ENCODE measurements at places on chromosomes 12 and 14.
A peak's percentile ranks its signal among the peaks of the same experiment; 100 is the strongest.

- no peak for DNase-seq
Measured at GRCh38 chr14:30518867-30519560, 39.9 kb upstream of the G2E3 start.

DNA sequence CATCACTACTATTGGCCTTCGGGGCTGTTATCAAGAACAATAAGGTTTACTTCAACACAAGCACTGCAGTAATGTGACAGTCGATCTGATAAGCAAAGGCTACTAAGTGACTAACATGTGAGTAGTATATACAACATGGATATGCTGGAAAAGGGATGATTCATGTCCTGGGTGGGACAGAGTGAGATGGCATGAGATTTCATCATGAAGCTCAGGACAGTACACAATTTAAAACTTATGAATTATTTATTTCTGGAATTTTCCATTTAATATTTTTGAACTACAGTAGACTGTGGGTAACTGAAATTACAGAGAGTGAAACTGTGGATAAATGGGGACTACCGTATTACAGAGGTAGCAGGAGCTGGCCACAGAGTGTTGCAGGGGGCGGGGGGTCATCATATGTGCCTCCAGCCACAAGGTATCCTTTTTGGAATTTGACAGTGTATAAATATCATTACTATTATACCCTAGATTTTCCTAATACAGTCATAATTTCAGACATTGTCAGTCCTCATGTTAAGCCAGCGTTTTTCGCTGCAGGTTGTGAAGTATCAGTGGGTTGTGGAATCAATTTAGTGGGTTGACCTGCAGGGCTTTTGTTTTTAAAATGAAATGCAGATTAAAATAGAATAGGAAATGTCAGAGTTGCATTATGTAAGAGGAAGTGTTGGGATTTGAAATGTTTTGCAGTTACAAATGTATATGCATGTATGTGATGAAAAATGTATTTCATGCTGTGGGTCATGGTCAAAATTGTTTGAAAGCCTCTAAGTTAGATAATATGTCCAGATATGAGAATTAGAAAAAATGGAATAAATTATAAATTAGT, 148.0 kb upstream of the NUDT4 start:
- no peak for DNase-seq

- peak; percentile 58 for DNase-seq
Measured at GRCh38 chr14:76761136-76761959, at the start of gene VASH1. VASH1 (plus strand) TSS chr14:76761468; CDS start chr14:76762822, 1,354 bp downstream.

DNA sequence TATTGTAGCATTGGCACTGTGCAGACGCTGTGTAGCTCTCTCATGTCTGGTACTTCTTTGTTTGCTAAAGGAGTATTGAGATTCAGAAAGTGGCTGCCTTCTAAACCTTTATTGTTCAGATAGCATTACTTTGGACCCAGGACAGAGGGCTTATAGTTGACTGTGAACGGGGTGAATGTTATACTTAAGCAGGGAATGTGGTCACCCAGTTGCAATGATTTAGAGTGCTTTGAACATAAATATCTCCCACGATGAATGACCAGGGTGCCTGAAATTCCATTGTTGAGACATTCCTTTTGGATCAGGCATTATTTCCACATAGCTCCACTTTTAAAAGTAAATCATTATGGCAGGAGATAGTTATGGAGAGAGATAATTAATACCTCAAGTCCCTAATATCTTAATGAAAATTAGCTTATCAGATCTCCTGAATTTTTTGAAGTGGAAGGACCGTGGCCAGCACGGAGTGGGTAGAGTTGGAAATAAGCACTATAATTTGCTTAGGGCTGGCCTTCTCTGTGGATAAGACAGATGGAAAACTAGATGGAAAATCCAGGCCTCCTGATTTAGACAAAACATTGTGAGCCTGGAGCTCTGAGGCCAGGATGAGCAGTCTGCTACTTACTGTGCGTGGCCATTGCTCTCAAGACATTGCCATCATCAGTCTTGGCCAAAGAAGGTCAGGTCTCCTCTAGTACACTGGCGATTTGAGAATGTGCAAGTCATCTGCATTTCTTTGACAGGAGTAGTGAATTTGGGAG, 114.5 kb downstream of the ETV6 start:
- no peak for DNase-seq

- DNase-seq: no peak
Measured at GRCh38 chr12:50708631-50709030, 55.3 kb upstream of the ATF1 start.

DNA sequence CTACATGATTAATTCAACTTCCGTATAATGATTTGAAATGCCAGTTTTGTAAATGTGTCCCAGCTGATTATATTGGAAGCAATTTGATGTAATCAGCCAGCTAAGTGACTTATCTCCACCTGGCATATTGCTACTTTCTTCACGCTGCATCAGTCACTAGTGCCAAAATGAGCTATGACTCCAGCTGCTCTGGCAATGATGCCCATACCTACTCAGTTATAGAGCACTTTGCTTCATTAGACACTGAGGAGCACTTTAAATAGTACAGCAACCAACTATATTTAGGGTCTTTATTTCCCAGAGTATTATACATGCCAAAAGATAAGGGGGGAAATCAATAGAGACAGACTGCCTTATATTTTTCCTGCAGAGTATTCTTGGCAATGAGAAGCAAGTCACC, 67.9 kb upstream of the LIN7A start:
- DNase-seq: no peak

GRCh38 chr14:64705381-64706118, 1.3 kb downstream of the PLEKHG3 start:
- no peak for DNase-seq

DNA sequence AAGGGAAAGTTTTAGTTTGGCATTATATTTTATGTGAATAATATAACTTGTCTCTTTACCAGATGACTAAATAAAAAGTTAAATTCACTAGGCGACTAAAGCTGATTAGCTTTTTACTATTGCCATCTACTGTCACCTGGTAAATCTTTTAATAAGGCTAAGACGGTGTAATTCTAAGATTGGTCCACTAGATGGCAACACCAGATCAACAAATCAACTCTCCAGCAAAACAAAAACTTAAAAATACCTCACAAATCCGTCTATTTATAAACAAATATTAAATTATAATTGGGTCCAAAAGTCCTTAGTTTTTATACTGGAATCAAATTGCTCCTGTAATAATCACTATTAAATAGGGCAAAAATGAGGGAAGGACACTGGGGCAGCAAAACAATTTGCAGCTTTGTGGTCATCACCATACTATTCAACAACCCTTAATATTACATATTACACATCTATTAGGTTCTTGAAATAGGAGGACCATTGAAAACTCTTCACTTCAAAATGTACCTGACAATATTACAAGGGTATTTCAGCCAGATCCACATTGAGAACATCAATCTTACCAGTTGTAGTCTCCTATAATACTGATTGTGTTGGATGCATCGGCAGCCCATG, 47.9 kb downstream of the GALC start:
- DNase-seq: no peak

- DNase-seq: peak; percentile 60
Measured at GRCh38 chr14:49768301-49769121, 558 bp downstream of the KLHDC2 start.

GRCh38 chr12:60201891-60202290, 606.1 kb downstream of the SLC16A7 start:
- no peak for DNase-seq

GRCh38 chr12:6285532-6286306, 24.8 kb upstream of the PLEKHG6 start:
- DNase-seq: no peak

- no peak for DNase-seq
Measured at GRCh38 chr14:72419226-72419775, 474.6 kb downstream of the DPF3 start.

GRCh38 chr14:61470261-61470960, 149.0 kb downstream of the PRKCH start:
- DNase-seq: no peak

DNA sequence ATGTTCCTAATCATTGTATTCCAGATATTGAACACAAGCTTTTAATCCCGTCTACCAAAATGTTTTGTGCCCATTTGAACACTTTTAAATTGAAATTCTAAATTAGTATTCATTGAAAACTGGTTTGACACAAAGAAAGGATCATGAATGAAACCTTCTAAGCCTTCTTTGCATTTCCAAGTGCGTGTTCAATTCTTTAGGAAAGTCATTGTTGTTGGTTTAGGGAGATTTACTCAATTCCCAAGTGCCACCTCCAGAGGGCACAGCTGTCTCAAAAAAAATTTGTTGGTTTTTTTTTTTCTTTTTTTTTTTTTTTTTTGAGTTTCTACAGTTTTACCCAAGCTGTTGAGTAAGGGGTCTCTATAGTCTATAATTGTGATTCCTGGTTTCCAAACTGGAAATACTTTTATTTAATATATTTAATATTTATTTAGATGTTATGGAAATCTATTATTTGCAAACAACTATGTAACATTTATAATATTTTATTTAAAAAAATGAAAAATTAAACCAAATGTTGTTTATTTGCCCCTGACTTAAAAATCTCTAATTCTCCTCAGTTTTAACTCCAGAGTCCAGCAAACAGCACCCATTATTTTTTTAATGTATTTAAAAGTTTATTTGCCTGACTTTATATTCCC, 79.9 kb downstream of the NEDD1 start:
- DNase-seq: no peak

DNA sequence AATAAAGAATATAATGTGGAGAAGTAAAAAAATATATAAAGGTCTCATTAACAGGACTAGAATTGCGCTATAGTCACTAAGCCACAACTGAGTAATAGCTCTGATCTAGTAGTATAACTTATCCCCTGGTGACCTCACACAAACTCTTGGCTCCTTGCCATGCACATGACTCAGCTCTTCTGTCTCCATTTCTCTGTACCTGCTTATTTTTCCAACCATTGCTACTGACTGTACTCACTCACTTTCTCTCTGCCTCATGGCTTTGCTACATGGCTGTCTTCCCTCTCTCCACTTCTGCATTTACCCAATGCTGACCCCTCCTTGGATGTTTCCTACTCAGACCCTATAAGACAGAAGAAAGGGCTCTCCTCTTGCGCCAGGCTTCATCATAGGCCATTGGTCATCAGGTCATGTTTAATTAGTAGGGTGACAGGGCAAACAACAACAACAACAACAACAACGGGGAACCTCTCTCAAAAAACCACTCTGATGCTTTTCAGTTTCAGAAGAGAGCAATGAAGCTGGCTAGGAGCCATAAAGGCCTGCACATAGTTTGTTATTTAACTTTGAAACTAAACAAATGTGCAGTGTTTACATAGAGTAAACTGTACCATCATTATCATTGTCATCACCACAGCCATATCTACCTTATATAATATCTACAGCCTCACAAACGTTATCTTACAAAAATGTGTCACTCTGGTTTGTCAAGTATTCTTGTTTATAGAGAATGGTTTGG, 25.6 kb upstream of the KRAS start:
- DNase-seq: peak; percentile 60

DNA sequence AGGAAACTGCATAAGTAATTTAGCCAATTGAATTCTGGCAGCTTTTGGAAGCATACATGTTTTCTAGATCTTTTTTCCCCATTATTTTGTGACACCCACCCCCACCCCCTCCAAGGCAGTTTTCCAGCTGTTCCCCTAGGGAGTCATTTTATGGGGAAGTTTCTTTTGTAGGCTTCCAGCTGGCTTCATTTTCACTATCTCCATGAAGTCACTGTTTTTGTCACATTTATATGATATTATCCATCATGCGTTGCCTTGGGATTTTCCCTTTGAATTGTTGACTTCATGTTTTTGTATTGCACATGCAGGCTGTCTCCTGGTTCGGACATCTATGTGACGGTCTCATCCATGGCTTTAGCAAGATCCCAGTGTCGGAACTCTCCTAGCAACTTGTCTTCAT, 233.6 kb upstream of the RGS6 start:
- DNase-seq: no peak

GRCh38 chr12:30908076-30908721, 18.3 kb upstream of the TSPAN11 start:
- DNase-seq: no peak

DNA sequence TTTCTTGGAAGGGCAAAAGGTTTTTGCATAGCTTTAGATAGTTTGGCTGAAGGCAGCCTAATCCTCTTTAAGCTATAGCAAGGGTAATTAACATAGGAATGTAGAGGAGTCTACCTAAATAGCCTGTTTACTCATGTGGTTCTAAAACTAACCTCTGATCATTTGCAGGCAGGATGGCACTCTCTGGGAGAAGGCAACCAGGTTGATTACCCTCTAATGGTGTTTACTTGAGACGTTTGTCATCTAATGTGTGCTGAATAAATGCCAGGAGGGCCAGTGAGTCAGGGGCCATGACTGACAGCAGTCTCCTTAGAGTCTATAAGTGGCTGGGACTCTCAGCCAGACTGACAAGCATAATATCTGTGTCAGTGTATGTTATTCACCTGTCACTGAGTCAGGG, 286.4 kb downstream of the PCNX1 start:
- DNase-seq: no peak

- DNase-seq: no peak
Measured at GRCh38 chr14:101472518-101472849, 88.8 kb upstream of the DIO3 start.

DNA sequence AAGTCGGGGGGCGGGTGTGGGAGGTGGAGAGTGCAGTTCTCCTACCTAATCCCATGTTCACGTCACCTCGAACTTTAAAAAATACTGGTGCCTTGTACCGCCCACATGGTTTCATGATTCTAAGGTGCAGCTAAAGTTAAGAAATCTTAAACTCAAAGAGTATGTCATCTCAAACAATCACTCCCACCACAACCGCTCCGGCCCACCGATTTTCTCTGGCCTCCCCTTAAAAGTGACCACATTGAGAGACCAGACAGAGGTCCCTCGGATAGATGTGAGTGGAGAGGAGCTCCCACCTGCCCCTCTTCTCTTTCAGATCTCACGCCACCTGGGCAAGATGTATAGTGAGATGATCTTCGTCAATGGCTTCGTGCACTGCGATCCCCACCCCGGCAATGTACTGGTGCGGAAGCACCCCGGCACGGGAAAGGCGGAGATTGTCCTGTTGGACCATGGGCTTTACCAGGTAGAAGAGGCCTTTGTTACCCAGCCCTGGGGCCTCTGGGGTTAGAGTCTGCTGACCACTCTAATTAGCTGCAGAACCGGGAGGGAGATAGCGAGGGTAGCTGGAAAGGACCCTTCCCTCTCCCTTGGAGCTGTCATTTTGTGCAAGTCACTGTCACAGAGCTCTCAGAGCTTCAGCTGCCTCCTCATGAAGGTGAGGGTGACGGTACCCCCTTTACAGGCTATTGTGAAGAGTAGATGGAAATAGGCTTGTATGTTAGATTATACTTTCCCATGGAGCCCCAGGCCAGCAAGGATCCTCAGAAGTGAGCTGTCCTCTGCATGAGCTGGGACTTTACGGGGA, 124.4 kb downstream of the ADCK1 start:
- no peak for DNase-seq

DNA sequence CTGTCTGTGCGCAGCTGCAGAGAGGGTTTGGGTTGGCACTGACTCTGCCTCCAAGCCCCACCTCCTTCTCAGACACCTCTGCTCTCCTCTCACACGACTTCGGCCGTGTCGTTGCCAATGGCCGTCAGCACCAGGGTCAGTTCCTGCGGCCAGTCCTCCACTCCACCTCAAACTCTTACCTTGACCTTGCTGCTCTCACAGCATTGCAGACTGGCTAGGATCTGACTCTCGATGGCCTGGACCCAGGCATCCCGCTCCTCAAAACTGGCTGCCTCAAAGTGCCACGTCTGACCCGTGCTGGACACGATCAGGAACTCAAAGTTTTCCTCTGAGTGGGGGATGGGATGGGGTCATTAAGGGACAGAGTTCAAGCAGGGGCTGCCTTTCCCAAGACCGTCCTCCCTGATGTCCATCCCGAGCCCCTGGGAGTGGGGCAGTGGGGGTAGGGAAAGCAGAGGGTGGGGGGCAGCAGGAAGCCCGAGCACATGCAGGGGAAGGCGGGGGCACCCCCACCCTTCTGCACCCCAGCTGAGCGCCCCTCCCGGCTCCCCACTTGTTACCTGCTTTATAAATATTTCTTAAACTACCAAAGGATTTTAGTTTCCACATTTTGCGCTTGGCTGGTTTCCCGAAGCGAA, 10.7 kb downstream of the AGAP2 start:
- no peak for DNase-seq
